ENCODE measurements at places on chromosomes 6 and 20. TPM values are rescaled to one million over a fixed set of nuclear protein-coding genes. Genes with fewer than 3 reads are reported as not detected.
A peak's percentile ranks its signal among the peaks of the same experiment; 100 is the strongest.

Gene SLC17A1
- polyA plus RNA-seq = not detected

DNA sequence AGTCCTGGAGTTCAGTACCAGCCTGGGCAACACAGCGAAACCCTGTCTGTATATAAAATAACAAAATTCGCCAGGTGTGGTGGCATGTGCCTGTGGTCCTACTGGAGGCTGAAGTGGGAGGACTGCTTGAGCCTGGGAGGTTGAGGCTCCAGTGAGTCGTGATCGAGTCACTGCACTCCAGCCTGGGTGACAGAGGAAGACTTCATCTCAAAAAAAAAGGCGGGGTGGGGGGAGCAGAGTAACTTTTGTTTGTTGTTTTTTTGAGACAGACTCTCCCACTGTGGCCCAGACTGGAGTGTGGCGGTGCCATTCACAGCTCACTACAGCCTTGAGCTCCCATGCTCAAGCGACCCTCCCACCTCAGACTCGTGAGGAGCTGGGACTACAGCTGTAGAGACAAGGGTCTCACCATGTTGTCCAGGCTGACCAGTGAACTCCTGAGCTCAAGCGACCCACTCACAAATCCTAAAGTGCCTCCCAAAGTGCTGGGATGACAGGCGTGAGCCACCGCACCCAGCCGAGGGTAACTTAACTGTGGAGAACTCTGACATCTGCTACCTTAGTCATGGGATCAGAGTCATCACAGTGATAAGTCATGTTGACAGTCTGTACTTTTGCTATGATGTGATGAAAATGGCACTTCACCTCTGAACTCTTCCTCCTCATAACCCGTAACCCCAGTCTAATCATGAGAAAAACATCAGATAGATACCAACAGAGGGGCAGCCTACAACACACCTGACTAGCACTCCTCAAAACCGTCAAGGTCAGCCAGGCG, 16.5 kb downstream of the PEDS1 start:
- H3K4me3 ChIP-seq = no peak overlapping the region
- DNase-seq = no peak
- H3K4me1 ChIP-seq = no peaks in the 10 kb centered on the region
- H3K36me3 ChIP-seq = peaks cover 60% of the 10 kb centered on the region
- no peaks in the 10 kb centered on the region for H3K27me3 ChIP-seq

DNA sequence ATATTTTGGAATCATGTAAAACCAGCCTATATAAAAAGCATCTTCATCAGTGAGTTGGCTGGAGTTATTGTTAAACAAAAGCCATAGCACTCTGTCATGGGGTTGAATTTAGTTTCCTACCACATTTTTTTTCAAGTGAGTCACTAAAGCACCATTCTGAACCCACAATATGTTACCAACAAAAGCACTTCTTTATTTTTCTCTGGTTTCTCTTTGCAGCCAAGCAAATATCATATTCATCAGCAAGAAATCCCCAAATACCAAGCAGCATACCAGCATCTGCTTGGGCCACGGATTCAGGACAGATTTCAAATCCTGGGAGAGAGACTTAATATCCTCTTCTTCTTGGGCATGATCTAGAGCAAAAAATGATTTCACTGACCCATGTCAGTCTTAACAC, 441.4 kb downstream of the BCKDHB start:
- H3K27me3 ChIP-seq = no peaks in the 10 kb centered on the region
- H3K4me1 ChIP-seq = no peaks in the 10 kb centered on the region
- no peak overlapping the region for H3K4me3 ChIP-seq
- H3K27ac ChIP-seq = no peak overlapping the region

Gene TPD52L1
- not detected for polyA plus RNA-seq

Gene BMP2
- not detected for polyA plus RNA-seq

Gene SMPDL3A
- polyA plus RNA-seq = 11.9 TPM

- DNase-seq = no peak
- peak overlapping the region; percentile 74 for H3K4me3 ChIP-seq
Observed at GRCh38 chr6:35718911-35719381, 17.9 kb upstream of the ARMC12 start.

Gene HNF4A
- polyA plus RNA-seq = not detected

GRCh38 chr20:36802326-36803222, 29.0 kb upstream of the DSN1 start:
- H3K4me3 ChIP-seq = no peak overlapping the region
- H3K27me3 ChIP-seq = no peaks in the 10 kb centered on the region
- no peaks in the 10 kb centered on the region for H3K4me1 ChIP-seq

Gene NKAPL
- polyA plus RNA-seq = 0.10 TPM

DNA sequence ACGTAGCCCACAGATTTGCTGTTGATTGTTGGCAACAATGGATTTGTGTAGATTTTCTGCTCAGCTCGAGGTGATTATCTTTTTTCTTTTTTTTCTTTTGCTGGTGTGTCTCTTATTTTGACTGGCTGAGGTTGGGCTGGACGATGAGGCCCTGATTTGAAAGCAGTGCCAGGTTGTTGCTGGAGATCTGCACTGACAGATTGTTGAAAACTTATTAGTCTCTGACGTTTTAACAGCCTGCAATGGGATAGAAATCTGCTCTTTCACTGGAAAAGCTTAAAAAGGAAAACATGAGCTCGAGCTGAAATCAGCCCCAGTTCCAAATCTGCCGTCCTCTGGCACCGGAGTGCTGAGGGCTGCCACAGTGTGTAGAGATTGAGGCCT, 87.7 kb downstream of the PDE7B start:
- no peak overlapping the region for H3K4me3 ChIP-seq
- DNase-seq = no peak
- no peaks in the 10 kb centered on the region for H3K4me1 ChIP-seq
- H3K27me3 ChIP-seq = no peaks in the 10 kb centered on the region

GRCh38 chr20:49948178-49948577, 12.0 kb downstream of the RNF114 start:
- no peaks in the 10 kb centered on the region for H3K27me3 ChIP-seq
- no peak overlapping the region for H3K27ac ChIP-seq

- H3K4me1 ChIP-seq = no peaks in the 10 kb centered on the region
- H3K27ac ChIP-seq = no peak overlapping the region
Observed at GRCh38 chr6:139187489-139187888, 52.6 kb downstream of the HECA start.

- H3K4me1 ChIP-seq = no peaks in the 10 kb centered on the region
- H3K27me3 ChIP-seq = no peaks in the 10 kb centered on the region
- no peak overlapping the region for H3K4me3 ChIP-seq
- no peak overlapping the region for H3K27ac ChIP-seq
- H3K36me3 ChIP-seq = no peaks in the 10 kb centered on the region
- no peak for DNase-seq
Observed at GRCh38 chr6:100166956-100167355, 172.9 kb upstream of the MCHR2 start.

DNA sequence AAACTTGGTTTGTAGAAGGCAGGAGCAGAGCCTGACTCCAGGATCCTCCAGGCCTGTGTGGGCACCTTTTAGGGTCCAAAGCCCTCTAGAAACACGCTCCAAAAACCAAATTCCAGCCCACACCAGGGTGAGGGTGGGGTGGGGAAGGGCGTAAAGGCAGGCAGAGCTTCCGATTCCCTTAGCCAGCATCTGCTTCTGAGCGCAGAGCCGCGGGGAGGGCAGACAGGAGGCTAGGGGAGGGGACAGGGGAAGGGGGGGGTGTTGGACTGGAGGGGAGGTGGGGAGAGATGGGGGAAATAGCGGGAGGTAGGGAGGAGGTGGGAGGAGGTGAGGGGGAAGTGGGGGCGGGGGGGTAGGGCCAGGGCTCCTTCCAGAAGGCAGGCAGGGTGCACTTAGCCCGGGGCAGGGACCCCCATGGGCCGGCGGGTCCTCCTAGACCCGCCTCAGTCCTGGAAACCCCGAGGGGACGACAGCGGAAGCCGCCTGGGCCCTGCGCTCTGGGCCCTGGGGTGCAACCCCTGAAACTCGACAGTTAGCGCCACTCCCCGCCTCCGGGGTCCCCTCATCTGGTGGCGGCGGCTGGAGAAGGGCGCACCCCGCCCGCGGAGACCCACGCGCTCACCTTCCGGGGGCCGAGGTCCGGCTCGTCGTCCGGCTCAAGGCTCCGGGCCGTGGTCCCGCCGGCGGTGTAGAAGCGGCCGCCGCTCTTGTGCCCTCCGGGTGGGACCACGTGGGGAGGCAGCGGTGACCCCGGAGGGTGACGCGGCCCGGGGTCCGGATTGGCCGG, 22.0 kb upstream of the FRMD1 start:
- H3K4me1 ChIP-seq = no peaks in the 10 kb centered on the region
- no peak overlapping the region for H3K27ac ChIP-seq
- H3K4me3 ChIP-seq = no peak overlapping the region
- DNase-seq = no peak
- H3K27me3 ChIP-seq = peaks cover 34% of the 10 kb centered on the region
- no peaks in the 10 kb centered on the region for H3K36me3 ChIP-seq

GRCh38 chr6:144296973-144297372, 11.8 kb downstream of the UTRN start:
- no peaks in the 10 kb centered on the region for H3K27me3 ChIP-seq
- H3K27ac ChIP-seq = peak overlapping the region; percentile 22
- no peak overlapping the region for H3K4me3 ChIP-seq
- peaks cover 21% of the 10 kb centered on the region for H3K4me1 ChIP-seq
- DNase-seq = no peak

Gene ZC2HC1B
- not detected for polyA plus RNA-seq

DNA sequence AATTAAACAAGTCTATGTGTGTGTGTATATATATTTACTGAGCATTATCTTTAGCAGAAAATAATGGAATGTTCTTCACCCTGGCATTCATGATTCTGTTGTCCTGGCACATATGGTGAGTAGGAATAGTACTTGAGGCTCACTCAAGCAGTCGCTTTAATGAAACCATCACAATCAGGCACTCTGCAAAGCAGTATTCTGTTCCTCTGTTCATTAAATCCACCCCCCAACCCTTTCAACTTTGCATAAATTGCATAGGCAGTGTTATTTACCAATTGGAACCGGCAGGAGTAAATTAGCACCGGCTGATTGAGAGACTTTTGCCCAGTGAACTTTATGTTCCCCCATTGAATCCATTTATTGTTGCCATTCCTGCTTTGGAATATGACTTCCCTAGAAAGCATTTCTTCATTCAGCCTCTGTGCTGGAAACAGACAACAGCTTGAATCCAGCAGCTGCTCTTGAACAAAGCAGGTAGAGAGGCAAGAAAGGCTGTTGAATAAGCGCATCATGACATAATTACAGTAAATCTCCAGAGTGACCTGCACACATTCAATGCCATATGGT, 268.0 kb upstream of the RNF217 start:
- no peak overlapping the region for H3K27ac ChIP-seq
- no peak overlapping the region for H3K4me3 ChIP-seq
- no peak for DNase-seq
- H3K36me3 ChIP-seq = no peaks in the 10 kb centered on the region
- no peaks in the 10 kb centered on the region for H3K27me3 ChIP-seq

Gene LY6G6F
- polyA plus RNA-seq = 0.51 TPM

DNA sequence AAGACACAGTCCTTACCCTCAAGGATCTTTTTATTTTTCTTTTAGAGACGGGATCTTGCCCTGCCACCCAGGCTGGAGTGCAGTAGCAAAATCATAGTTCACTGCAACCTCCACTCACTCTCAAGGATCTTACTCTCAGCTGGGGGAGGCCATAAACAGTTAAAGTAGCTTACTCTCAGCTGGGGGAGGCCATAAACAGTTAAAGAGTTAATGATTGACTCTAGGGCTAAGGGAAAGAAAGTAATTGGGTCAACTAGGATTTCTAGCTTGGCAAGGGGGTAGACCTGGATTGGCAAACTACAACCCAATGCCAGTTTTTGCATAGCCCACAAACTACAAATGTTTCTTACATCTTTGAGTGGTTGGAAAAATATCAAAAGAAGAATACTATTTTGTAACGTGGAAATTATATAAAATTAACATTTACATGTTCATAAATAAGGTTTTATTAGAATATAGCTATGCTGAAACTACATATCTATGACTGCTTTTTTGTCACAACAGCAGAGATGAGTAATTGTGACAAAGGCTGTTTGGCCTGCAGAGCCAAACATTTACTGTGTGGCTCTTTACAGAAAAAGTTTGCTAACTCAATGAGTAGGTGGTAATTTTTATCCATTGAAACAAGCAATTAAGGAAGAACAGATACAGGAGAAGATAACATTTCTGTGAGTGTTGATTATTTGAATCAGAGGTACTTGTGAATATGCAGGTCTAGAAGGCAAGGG, 46.4 kb downstream of the PTPRA start:
- H3K36me3 ChIP-seq = peaks cover 11% of the 10 kb centered on the region
- DNase-seq = no peak
- H3K4me1 ChIP-seq = peaks cover 32% of the 10 kb centered on the region
- no peak overlapping the region for H3K27ac ChIP-seq

GRCh38 chr6:145427232-145427631, 308.1 kb downstream of the EPM2A start:
- H3K27ac ChIP-seq = no peak overlapping the region
- H3K4me1 ChIP-seq = no peaks in the 10 kb centered on the region
- no peak overlapping the region for H3K4me3 ChIP-seq
- no peak for DNase-seq
- H3K27me3 ChIP-seq = no peaks in the 10 kb centered on the region
- no peaks in the 10 kb centered on the region for H3K36me3 ChIP-seq

DNA sequence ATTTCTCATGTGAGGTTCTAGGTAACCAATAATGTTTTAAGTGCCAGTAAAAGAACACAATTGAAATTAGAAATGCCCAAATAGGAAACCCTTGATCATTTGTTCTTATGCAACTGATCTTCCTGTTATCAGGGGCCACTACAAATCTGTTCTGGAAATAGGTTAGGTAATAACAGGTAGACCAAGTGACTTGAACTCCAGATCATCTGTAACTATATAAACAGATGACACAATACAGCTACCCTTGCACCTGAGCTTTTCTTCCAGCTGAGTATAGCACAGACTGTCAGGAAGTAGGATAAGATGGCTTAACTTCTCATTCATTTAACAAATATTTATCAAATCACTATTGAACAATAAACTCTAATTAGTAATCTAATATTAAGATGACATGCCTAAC, 52.5 kb downstream of the MAN1A1 start:
- H3K4me3 ChIP-seq = no peak overlapping the region
- no peaks in the 10 kb centered on the region for H3K27me3 ChIP-seq
- H3K36me3 ChIP-seq = no peaks in the 10 kb centered on the region
- DNase-seq = no peak
- no peaks in the 10 kb centered on the region for H3K4me1 ChIP-seq
- H3K27ac ChIP-seq = no peak overlapping the region

All from CD14-positive monocyte (primary cell).